Fibroblast of skin of left quadriceps (primary cell): ENCODE measurements at places on chromosomes 3 and 15.

GRCh38 chr3:24829629-24830229, 335.1 kb upstream of the THRB start:
- DNase-seq = no peak

DNA sequence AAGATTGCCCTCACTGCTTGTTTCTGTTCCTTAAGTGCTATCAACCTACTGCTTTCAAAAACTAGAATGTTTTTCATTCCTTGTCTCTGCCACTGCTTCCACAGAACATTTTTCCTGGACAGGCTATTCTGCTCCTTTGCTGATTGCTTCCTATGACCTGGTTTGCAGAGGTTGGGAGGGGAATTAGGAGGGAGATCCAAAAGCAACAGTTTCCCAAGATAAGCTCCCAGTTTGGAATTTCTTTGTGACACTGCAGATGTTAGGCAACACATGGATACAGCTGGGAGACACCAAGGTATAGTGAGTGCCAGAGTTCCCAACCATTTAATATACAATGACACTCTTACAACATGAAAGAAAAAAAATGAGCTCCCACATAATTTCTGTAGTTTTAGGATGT, 1036.5 kb downstream of the ROBO2 start:
- no peak for DNase-seq

- no peak for DNase-seq
Measured at GRCh38 chr3:25035526-25035925, 392.5 kb upstream of the RARB start.

GRCh38 chr3:45051685-45052084, 25.6 kb downstream of the CLEC3B start:
- no peak for DNase-seq

DNA sequence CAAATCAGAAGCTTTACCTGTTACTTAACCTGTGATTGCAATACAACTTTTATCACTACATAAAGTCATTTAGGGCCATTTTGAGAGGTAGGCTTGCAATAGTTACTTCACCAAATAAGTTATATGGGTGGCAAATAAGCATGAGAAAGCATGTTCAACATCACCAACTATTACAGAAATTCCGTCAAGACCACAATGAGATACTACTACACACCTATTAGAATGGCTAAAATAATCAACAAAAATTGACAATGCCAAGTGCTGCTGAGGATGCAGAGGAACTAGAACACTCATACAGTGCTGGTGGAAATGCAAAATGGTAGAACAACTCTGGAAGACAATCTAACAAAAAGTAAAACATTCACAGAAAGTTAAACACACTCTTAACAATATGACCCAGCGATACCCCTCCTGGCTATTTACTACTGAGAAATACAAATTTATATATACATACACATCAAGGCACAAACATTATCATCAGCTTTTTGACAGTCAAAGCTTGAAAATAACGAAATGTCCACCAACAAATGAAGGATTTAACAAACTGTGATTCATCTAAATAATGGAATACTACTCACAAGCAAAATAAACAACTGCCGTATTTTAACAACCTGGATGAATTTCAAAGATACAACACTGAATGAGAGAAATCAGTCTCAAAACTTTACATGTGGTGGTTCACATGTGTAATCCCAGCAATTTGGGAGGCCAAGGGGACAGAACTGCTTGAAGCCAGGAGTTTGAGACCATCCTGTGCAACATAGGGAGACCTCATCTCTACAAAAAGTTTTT, 82.9 kb downstream of the MYO9A start:
- no peak for DNase-seq

GRCh38 chr15:80207887-80208286, 44.1 kb downstream of the CTXND1 start:
- no peak for DNase-seq

DNA sequence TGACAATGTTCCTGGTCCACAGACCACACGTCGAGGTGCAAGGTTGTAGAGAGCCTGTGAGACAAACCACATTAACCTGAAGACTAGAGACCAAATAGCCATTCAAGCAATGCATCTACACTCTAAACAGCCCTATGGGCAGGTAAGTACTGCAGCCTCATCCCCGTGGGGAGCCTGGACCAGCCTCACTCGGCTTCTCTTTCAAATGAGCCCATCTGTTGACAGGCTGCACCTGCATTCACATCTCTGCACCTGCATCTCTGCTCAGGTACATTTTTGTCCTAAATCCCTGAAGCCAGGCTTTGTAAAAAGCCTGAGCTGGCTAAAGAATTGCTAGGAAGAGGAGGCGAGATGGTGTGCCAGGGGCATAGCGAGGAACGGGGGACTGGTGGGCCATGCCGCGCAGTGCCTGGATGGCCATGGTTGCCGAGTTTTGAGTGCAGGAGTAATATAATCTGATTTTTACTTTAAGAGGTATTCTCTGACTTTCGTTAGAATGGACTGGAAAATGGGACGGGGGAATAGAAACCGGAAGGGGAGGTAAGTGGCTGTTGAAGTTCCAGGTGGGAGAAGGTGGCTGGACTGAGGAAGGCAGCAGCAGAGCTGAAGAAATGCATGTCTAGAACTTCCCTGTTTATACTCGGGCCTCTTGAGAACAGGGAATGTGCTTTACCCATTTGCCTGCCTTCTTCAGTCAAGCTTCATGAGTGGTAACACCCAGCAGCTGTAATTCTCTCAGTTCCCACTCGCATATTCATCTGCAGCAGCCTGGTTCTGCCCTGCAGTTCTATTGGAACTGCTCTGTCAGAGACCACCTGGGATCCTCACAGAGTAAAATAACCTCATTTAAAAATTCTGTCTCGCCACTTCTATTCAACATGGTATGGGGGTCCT, 226.4 kb downstream of the OPA1 start:
- no peak for DNase-seq

DNA sequence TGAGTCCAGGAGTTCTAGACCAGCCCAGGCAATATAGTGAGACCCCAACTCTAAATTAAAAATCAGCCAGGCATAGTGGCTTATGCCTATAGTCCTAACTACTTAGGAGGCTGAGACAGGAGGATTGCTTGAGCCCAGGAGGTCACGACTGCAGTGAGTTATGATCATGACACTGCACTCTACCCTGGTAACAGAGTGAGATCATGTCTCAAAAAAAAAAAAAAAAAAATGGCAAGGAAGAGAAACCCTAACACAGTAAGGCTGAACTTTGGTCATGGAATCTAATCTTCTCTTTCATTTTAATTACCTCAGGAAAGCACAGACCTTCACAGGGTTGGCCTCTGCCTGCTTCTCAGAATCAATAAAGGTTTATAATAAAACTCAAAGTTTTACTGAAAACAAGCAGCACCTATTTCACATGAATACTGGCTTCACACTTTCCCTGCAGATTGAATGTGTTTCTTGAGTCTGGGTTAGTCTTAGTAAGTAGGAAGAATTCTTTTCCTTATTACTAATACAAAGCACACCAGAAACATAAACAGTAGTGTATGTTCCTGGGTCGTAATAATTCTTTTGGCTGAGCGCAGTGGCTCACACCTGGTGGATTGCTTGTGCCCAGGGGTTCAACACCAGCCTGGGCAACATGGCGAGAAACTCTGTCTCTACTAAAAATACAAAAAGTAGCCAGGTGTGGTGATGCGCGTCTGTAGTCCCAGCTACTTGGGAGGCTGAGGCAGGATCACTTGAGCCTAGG, 11.6 kb upstream of the NR2C2 start:
- no peak for DNase-seq

DNA sequence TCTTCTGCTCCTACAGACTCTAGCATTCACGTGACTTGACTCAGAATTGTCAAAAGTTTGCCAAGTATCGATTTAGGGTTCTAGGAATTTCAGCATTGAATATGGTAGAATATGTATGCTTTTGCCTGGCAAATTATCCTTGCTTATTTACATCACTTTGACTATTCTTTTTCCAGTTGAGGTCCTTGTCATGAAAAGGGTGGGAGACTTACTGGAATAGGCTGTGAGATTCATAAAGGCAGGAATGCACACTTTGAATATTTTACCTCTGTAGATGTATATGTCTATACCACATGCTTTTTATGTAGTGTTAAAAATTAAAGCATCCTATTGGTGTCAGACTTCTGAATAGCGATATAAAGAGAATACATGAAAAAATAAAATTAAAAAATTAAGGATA, 378.8 kb upstream of the RARB start:
- no peak for DNase-seq

GRCh38 chr15:37678124-37678523, 256.3 kb upstream of the TMCO5A start:
- DNase-seq = no peak

- peak; percentile 20 for DNase-seq
Measured at GRCh38 chr15:83112233-83112955, 4.9 kb downstream of the TM6SF1 start.
